ENCODE measurements at places on chromosomes 11 and 22.

- no peak for DNase-seq
These were observed 15.3 kb downstream of the PTS start for GRCh38 chr11:112241486-112241885.

DNA sequence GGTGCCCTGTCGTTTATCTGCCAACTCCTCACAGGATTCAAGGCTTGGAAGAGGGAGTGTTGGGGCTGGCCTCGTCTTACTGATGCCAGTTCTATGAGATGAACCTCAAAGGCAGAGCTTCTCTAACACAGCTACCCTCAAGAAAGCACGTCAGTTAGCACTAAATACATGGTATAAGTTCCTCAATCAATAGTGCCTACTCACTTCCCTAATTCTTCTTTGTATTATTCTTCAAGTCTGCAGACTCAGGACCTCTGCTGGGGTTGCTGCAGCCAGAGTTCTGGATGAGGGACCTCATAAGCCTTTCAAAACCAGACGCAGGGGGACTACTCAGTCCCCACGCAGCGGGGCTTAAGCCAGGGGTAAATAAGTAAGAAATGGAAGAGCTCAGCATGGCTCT lies 118.3 kb downstream of the VPREB1 start:
- DNase-seq, result no peak

- no peak for DNase-seq
These were observed 90.3 kb downstream of the BLID start for GRCh38 chr11:122025757-122026156.

- DNase-seq, result no peak
These were observed 38.5 kb upstream of the RIC3 start for GRCh38 chr11:8207080-8208000.

DNA sequence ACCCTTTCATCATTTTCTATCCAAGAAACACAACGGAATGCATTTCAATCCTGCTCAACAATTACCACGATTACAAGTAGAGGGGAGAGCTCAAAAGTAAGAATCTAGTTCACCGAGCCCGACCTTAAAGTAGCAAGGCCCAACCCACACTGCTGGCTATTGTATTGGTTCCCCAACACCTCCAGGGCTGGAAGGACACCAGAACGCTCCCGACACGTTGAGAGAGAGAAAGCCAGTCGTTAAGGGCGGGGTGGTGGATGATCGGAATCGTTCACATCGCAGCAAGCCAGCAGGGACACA lies 690 bp downstream of the CKAP5 start:
- DNase-seq, result no peak
